ENCODE measurements at places on chromosomes 12 and 14.

GRCh38 chr12:110284597-110284996 is 3.5 kb downstream of the ATP2A2 start:
- DNase-seq, result no peak

DNA sequence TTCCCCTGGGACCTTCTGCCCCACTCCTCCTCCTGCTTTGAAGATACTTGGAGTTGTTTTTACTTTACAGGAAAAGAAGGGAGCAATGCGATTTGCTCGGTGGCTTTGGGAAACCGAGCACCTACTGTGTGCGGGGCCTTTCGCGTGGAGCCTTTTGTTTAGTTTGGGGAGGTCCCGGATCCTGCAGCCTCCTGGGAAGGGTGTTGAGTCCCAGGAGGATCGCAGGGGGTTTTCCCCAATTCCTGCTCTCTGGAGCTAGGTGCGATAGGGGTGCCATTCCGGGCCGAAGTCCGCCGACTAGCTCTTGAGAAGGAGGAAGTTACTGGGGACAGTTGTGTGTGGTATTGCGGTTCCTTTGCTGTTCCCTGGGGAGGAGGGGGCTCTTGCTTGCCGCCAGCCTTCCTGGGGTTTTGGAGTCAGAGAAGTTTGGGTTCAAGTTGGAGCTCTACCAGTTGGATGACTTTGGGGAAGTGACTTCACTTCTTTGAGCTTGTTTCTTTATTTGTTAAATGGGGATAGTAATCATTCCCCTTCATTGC is 1.1 kb downstream of the BRI3BP start:
- no peak for DNase-seq

GRCh38 chr14:100547633-100548294 is 39.5 kb downstream of the BEGAIN start:
- DNase-seq, result no peak

DNA sequence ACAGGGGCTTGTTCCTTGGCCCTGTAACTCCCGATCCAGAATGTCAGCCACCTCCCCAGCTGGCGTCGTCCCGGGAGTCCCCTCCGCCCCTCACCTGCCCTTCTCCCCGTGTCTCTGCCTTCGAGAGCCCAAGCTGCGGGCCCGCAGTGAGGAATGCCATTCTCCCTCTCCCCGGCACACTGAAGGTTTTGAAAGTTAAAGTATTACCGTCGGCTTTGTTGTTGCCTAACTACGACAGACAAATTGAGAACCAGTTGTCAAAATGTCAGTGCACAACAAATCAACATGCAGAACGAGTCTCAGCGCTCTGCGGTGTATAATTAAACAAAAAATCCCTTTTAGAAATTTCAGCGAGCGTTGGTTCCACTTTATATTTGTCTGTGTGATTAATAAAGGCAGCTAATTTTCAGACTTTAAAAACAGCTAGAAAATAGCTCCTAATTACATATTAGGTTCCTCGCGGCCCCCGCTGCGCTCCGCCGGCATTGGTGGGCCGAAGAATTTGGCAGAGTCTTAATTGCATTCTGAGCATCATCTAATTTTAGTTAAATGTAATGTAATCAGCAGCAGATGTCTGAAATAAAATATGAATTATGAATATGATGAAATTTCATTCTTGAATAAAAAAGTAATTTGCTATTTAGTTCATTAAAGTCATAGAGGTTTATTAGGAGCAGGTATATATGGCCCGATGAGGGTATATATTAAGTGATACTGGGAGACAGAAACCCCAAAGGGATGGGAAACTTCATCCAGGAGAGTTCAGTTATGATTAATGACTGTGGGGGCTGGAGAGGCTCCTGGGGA is 40.3 kb downstream of the MVK start:
- no peak for DNase-seq
